Stimulated activated CD8-positive, alpha-beta memory T cell treated with anti-CD3 and anti-CD28 coated beads, Interleukin-4, amount 100 ng/mL, for 48 hours (primary cell): ENCODE measurements at places on chromosomes 4 and X.

- no peak for DNase-seq
Observed at GRCh38 chr4:126215759-126216158, 901.0 kb downstream of the FAT4 start.

GRCh38 chr4:184147858-184148737, 69.6 kb downstream of the ENPP6 start:
- DNase-seq = no peak

GRCh38 chr4:145503486-145504072, 21.9 kb downstream of the SMAD1 start:
- no peak for DNase-seq

DNA sequence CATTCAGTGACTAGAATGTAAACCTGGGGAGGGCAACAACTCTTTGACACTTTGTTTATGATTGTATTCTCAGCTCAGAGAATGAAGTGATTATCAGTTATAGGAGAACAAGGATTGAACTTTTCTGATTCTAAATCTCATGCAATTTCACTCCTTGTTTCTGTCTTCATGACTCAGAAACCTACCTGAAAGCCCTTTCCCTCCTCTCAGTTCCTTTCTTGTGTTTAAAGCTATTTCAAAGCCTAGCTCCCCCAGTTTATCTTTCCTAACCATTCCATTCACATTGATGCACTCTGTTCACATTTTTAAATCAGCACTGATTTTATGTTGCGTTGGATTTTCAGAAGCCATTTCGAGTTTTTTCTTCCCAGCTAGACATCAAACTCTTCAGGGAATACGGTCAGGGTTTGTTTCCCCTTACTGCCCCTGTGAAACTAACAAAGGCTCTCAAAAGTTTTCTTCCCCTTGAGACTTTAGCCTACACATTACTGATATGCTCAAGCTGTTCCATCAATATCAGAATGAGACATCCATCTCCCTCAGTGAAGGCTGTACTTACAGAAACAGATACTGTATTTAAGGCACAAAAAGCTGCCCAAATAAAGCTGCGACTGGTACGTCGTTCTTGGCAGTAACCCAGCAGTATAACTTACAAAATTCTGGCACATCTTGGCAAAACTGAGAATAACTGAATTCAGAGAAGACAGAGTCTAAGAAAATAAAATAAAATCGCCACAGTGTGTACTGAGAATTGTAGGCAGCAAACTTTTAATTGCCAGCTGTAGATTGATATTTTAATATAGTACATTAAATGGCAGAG, 31.0 kb downstream of the SRPX start:
- DNase-seq = no peak

- DNase-seq = no peak
Observed at GRCh38 chr4:48742412-48742811, 37.7 kb downstream of the FRYL start.

DNA sequence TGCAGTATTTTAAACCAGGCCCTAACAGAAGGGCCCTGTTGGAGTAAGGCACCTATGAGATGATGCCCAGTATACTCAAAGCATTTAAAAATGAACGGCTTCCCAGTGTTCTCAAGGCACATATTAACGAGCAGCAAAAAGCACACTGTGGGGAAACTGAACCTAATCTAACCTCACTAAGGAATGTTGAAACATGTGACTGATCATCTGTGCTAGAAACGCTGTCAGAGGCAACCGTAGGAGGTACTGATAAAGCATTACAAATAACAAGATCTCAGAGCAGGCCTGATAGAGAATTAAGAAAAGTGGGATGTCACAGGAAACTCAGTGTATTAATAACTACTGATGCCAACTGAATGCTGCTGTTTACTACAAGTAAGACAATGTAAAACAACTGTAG, 24.0 kb downstream of the ASB9 start:
- no peak for DNase-seq

GRCh38 chr4:184200296-184200695, 17.4 kb downstream of the ENPP6 start:
- no peak for DNase-seq

GRCh38 chrX:7146703-7147412, 654 bp upstream of the STS start:
- no peak for DNase-seq

GRCh38 chr4:125781651-125782050, 466.9 kb downstream of the FAT4 start:
- DNase-seq = no peak

- no peak for DNase-seq
Observed at GRCh38 chrX:133307094-133307493, 88.9 kb upstream of the TFDP3 start.

DNA sequence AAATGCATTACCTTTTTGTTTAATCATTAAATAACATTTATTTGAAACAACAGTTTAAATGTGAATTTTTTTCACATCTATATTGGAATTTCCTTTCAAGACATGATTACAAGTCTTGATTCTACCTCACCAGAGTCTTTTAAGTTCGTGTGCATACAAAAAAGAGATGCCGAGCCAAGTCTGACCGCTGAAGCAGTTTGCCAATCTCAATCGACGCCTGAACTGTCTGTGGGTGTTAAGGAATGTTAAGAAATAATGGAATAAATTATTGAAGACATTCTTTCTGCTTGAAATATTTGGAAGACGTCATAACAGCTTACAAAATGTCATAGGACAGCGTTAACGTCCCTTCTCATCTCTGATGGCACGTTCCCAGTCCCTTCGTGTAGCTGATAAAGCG, 27.9 kb upstream of the TNIP3 start:
- no peak for DNase-seq

- no peak for DNase-seq
Observed at GRCh38 chr4:88761342-88761741, 63.7 kb upstream of the NAP1L5 start.

GRCh38 chr4:45453258-45453853, 670.5 kb downstream of the GABRG1 start:
- DNase-seq = no peak

- no peak for DNase-seq
Observed at GRCh38 chrX:133645256-133645655, 230.0 kb upstream of the GPC4 start.

- no peak for DNase-seq
Observed at GRCh38 chr4:53920116-53920515, 144.3 kb downstream of the CHIC2 start.

GRCh38 chrX:150035531-150035930, 97.2 kb upstream of the EOLA2 start:
- no peak for DNase-seq

GRCh38 chr4:152211936-152212653, 323.8 kb downstream of the FBXW7 start:
- no peak for DNase-seq

DNA sequence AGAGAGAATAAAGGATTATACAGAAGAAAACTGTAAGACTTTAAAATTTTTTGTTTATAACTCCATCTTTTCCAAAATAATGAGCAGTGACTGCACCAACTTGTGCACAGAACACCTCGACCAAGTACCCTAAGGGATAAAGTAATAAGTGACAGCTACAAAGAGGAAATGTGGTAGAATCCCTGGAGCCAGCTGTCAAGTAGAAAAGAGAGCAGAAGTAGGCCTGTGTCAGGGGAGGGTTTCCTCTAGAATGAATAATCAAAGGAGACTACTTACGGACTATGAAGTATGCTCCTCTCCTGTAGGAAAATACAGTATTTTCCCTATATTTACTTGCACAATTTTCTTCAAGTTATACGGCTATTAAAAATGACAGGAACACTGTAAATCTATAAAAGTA, 1.2 kb downstream of the EIF1AX start:
- DNase-seq = no peak

DNA sequence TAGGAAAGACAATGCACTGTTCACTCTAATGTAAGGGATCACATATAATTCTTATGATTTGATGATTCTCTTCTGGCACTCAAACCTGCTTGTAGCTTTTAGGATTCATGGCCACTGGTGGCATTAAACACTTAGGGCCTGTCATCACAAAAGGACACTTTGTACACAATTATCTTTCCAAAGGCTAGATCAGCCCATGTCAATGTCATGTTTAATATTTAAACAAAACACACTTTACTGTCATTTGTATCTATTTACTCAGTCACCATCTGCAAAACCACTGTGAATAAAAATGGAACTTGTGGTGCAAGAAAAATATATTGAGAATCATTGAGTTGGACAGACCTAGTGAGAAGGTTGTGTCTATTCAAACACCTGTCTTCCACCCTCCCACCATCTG, 83.6 kb upstream of the TTC29 start:
- DNase-seq = no peak

DNA sequence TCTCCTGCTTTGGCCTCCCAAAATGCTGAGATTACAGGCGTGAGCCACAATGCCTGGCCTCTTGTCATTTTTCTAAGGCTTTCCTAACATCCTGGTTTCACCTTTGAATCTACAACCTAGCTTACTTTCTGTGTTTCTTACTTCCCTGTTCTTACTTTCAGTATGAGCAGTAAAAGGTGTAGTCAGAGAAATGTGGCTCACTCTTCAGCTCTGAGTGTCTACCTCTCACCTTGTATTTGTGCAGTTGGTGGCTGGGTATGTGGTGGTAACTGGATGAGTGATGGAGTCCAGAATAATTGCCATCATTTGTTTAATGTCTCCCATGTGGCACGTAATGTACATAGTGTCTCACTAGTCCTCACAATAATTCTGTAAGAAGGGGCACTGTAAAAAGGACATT, 19.1 kb upstream of the CXCL11 start:
- peak; percentile 36 for DNase-seq

DNA sequence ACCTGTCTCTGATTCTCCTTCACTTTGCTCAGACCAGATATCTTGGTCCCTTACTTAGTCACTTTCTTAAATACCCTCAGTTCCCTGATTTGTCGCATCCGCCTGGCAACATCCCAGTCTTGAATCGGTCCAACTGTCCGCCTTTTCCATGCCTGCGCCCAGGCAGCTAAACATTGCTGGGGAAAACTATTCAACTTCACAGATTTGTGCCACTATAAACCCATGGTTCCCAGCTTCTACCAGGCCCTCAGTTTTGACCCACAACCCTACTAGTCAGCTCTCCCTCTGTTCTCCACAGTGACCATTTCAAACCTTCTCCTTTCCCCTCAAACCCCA, 451 bp upstream of the FGD1 start:
- no peak for DNase-seq

- DNase-seq = no peak
Observed at GRCh38 chr4:174561560-174561959, 39.3 kb upstream of the HPGD start.

DNA sequence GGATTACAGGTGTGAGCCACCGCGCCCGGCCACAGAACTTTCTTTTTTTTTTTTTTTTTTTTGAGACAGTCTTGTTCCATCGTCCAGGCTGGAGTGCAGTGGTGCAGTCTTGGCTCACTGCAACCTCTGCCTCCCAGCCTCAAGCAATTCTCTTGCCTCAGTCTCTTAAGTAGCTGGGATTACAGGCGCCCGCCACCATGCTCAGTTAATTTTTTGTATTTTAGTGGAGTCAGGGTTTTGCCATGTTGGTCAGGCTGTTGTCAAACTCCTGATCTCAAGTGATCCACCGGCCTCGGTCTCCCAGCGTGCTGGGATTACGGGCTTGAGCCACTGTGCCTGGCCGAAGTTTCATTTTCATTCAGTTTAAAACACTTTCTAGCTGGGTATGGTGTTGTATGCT, 16.4 kb downstream of the FAM193A start:
- no peak for DNase-seq

- no peak for DNase-seq
Observed at GRCh38 chr4:90816754-90817153, 689.6 kb downstream of the CCSER1 start.

DNA sequence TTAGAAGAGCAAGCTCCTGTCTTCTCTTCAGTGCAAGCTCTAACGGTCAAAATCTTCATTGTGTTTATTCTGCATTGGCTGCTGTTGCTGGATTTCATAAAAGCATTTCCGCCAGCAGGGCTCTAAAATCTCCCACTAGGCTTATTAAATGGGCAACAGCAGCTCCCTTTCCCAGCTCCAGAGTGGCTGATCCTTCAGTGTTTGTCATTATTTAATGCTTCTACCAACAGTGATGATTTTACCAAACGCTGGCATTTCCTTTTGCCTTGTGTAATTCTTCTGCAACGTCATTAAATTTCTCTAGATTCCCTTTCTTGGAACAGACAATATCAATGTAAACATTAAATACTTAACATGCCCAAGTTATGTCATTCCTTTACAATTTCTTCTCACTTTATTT, 20.1 kb downstream of the SLC7A11 start:
- DNase-seq = no peak

GRCh38 chr4:37594099-37594498, 92.1 kb downstream of the RELL1 start:
- DNase-seq = no peak

DNA sequence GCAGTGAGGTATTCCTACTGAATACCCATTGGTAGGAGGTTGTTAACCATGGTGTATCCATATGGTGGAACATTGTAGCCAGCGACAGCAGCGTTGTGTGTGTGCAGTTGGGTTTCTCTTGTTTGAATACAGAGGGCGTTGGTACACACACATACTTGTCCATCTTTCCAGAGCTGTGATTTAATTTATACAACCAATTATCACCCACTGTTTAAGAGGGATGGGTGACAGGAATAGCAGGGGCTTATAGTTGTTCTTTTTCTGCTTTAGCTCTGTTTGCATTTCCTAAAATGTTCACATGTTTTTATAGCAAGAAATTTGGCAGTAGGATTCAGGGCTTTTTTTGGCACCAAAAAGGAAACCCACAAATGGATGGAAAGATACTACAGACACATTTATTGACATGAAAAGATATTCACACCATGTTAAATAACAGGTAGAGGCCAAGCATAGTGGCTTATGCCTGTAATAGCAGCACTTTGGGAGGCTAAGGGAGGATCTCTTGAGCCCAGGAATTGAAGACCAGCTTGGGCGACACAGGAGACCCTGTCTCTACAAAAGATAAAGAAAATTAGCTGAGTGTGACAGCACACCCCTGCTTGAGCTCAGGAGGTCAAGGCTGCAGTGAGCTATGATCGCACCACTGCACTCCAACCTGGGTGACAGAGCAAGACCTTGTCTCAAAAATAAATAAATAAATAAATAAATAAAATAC, 60.6 kb downstream of the TNIP2 start:
- no peak for DNase-seq

GRCh38 chr4:71294301-71294700, 44.5 kb upstream of the SLC4A4 start:
- no peak for DNase-seq

- no peak for DNase-seq
Observed at GRCh38 chr4:41678086-41678816, 70.3 kb downstream of the PHOX2B start.

DNA sequence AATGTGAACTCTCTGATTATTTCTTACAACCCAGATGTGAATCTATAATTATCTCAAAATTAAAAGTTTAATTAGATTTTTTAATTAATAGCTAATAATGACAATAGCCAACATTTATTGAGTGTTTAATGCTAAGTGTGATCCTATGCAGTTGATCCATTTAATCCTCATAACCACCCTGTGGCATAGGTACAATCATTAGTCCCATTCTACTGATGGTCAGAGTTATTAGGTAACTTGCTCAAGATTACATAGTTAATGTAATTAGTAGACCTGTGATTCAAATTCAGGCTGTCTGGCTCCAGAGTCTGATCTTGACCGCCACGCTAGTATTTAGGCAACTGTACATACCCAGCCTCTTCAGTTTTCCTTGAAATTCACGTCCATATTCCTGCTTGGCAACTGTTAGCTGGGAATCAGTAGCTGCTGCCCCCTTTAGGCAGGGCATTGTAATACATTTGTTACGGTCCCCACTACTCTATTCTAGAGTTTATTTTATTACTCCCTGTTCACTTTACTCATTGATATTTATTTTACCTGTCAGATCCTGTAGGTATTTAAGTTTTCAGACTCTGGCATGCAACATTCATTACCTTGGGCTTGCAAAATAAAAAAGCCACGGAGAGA, 20.6 kb upstream of the TEC start:
- peak; percentile 30 for DNase-seq
